ENCODE measurements at places on chromosomes 2 and 18. TPM values are rescaled to one million over a fixed set of nuclear protein-coding genes. Genes with fewer than 3 reads are reported as not detected.

SPATS2L gene
- 31.4 TPM for total RNA-seq

DNA sequence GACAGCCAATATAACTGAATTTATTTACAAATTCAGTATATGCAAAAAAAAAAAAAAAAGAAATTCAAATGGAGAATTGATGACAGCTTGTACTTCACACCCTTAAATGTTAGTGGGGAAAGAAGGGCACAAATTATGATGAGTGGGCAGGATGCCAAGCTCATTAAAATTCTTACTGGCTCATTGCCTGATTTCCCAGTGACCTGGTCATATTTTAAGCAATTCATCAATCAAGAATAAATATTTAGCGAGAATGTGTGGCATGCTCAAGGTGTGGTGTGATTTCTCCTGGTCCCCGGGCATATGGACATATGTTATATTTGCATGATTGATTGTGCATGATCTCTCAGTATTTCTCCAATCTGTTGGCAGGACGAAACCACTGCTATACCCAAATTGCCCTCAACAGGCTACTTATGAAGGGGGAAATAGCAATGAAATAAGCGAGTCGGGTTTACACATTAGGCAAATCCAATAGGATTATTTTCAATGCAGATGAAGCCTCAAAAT is 883.0 kb downstream of the LRRTM4 start:
- no peak overlapping the region for H3K4me3 ChIP-seq
- no peaks in the 10 kb centered on the region for H3K36me3 ChIP-seq

GRCh38 chr2:139918982-139919381 is 1138.8 kb upstream of the NXPH2 start:
- no peak overlapping the region for H3K4me3 ChIP-seq
- no peaks in the 10 kb centered on the region for H3K27me3 ChIP-seq
- DNase-seq: no peak
- H3K36me3 ChIP-seq: no peaks in the 10 kb centered on the region

HOXD12 gene
- total RNA-seq: not detected

FASTKD2 gene
- total RNA-seq: 16.0 TPM

- no peaks in the 10 kb centered on the region for H3K36me3 ChIP-seq
- H3K4me3 ChIP-seq: no peak overlapping the region
- H3K27ac ChIP-seq: no peak overlapping the region
- no peaks in the 10 kb centered on the region for H3K27me3 ChIP-seq
- DNase-seq: no peak
- H3K4me1 ChIP-seq: no peaks in the 10 kb centered on the region
Measured at GRCh38 chr2:204122425-204122824, 185.9 kb downstream of the ICOS start.

RGPD4 gene
- total RNA-seq: not detected

GRCh38 chr18:79692056-79692455 is 12.5 kb downstream of the CTDP1 start:
- no peaks in the 10 kb centered on the region for H3K36me3 ChIP-seq
- H3K27ac ChIP-seq: no peak overlapping the region
- no peaks in the 10 kb centered on the region for H3K27me3 ChIP-seq
- no peak overlapping the region for H3K4me3 ChIP-seq

GRCh38 chr18:31010601-31011000 is 31.9 kb downstream of the DSC3 start:
- no peak overlapping the region for H3K27ac ChIP-seq
- no peak overlapping the region for H3K4me3 ChIP-seq
- no peak for DNase-seq
- H3K27me3 ChIP-seq: no peaks in the 10 kb centered on the region

- no peak overlapping the region for H3K4me3 ChIP-seq
- DNase-seq: no peak
- H3K4me1 ChIP-seq: no peaks in the 10 kb centered on the region
- peaks cover 8% of the 10 kb centered on the region for H3K27me3 ChIP-seq
- no peak overlapping the region for H3K27ac ChIP-seq
- H3K36me3 ChIP-seq: no peaks in the 10 kb centered on the region
Measured at GRCh38 chr18:6557770-6558248, 143.1 kb upstream of the L3MBTL4 start.

- no peaks in the 10 kb centered on the region for H3K36me3 ChIP-seq
- no peaks in the 10 kb centered on the region for H3K4me1 ChIP-seq
- H3K4me3 ChIP-seq: no peak overlapping the region
- DNase-seq: no peak
- no peaks in the 10 kb centered on the region for H3K27me3 ChIP-seq
Measured at GRCh38 chr2:182318466-182319220, 108.2 kb downstream of the PDE1A start.

DNA sequence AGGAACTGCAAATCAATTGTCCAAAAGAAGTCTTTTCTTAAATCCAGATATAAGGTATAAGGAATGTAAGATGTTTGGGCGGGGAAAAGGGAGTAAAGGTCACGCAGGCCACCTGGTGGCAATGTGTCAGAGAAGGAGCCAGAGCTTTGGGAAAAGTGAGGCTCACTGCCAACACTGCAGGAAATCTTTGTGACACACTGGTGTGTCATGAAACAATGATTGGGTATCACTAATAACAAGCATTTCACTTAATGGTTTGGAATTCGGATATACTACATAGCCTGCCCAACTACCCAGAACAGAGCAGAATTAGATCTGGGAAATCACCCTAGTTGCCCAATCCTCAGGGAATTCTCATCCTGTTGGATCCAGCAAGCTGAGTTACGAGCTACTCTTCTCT is 61.0 kb downstream of the RBMS1 start:
- no peak overlapping the region for H3K27ac ChIP-seq
- no peaks in the 10 kb centered on the region for H3K27me3 ChIP-seq
- no peaks in the 10 kb centered on the region for H3K36me3 ChIP-seq
- no peak for DNase-seq

GRCh38 chr2:4219101-4219500 is 515.7 kb downstream of the DCDC2C start:
- peaks cover 3% of the 10 kb centered on the region for H3K27me3 ChIP-seq
- no peak overlapping the region for H3K4me3 ChIP-seq
- no peaks in the 10 kb centered on the region for H3K36me3 ChIP-seq
- H3K27ac ChIP-seq: no peak overlapping the region
- no peak for DNase-seq

DNA sequence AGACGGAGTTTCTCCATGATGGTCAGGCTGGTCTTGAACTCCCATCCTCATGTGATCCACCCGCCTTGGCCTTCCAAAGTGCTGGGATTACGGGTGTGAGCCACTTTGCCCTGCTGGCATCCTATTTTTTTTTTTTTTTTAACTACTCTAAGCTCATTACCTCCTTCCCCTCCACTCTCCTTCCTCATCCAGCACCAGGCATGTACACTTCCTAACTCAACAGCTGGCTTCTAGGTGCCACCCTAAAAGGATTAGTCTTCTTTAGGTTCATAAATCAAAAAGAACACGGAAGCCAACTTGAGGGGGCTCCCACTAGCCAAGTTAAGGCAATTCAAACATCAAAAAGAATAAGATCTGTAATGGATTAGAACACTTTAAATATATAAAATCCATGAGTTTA is 70.6 kb upstream of the TEX51 start:
- no peak overlapping the region for H3K27ac ChIP-seq
- H3K4me3 ChIP-seq: no peak overlapping the region
- DNase-seq: no peak
- no peaks in the 10 kb centered on the region for H3K36me3 ChIP-seq

TLX2 gene
- total RNA-seq: not detected

GRCh38 chr2:25418944-25419677 is 77.4 kb upstream of the DNMT3A start:
- H3K27me3 ChIP-seq: no peaks in the 10 kb centered on the region
- no peak overlapping the region for H3K4me3 ChIP-seq
- peaks cover 2% of the 10 kb centered on the region for H3K36me3 ChIP-seq
- no peak overlapping the region for H3K27ac ChIP-seq

RAD51AP2 gene
- 0.25 TPM for total RNA-seq

DNA sequence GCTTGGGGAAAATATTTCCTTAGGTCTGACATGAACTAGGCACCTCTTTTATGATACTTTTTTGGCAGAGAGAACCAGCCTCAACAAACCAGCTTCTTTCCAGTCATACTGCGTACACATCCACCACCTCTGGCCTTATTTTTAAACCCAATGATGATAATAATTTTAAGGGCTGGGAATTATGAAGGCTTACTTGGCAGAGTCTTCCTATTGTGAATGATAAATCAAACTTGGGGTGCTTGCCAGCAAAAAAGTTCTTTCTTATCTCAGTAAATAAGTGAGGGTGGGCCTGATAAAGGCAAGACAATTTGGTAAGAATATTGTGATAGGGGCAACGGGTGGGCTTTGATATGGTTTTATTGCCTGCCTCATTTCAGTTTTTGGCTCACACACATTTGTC is 1230.2 kb upstream of the ZEB2 start:
- H3K27ac ChIP-seq: no peak overlapping the region
- H3K4me1 ChIP-seq: no peaks in the 10 kb centered on the region
- no peaks in the 10 kb centered on the region for H3K36me3 ChIP-seq
- H3K4me3 ChIP-seq: no peak overlapping the region
- no peaks in the 10 kb centered on the region for H3K27me3 ChIP-seq
- DNase-seq: no peak

DNA sequence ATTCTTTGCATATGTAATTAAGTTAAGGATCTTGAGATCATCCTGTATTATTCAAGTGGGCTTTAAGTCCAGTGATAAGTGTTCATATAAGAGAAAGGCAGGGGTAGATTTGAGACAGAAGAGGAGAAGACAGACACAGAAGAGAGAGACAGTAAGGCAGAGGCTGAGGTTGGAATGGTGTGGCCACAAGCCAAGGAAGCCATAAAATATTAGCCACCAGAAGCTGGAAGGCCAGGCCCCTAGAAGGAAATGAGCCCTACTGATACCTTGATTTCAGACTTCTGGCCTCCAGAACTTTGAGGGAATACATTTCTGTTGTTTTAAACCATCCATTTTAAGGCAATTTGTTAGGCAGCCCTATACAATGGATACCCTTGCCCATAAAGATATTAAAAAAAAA is 66.9 kb upstream of the DLX2 start:
- DNase-seq: no peak
- no peak overlapping the region for H3K27ac ChIP-seq
- H3K4me3 ChIP-seq: no peak overlapping the region

GRCh38 chr2:128685841-128686496 is 367.3 kb upstream of the HS6ST1 start:
- no peak overlapping the region for H3K27ac ChIP-seq
- H3K4me1 ChIP-seq: no peaks in the 10 kb centered on the region
- no peaks in the 10 kb centered on the region for H3K27me3 ChIP-seq
- no peak for DNase-seq

DNA sequence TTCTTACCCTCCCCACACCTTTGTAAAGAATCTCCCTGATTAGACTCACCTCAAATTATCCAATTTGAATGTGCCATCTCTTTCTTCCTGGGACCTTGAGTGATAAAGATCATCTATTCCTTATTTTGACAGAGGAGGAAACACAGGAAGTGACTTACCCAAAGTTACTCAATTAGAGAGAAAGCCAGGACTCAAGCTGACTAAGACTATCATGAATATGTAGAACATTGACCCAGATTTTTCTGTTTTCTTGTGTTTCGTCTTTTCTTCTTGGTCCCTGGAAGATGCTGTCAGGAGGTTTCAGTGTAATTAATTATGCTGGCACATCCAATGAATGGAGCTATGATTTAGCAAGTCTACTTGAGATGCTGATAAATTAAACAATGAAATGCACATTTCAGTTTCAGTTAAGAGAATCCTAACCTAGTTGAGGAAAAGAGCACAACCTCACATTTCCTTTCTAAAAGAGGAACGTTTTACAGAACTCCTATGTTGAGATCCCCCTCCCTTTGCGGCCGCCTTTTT is 380.4 kb downstream of the CLIP4 start:
- DNase-seq: no peak
- H3K36me3 ChIP-seq: no peaks in the 10 kb centered on the region
- H3K27ac ChIP-seq: no peak overlapping the region
- H3K27me3 ChIP-seq: no peaks in the 10 kb centered on the region

NR4A2 gene
- total RNA-seq: 0.23 TPM

SERPINB4 gene
- total RNA-seq: not detected

GRCh38 chr2:241780939-241781569 is 4.4 kb downstream of the GAL3ST2 start:
- DNase-seq: no peak
- no peaks in the 10 kb centered on the region for H3K36me3 ChIP-seq
- no peaks in the 10 kb centered on the region for H3K27me3 ChIP-seq
- peaks cover 8% of the 10 kb centered on the region for H3K4me1 ChIP-seq

PTGR3 gene
- 6.8 TPM for total RNA-seq

DNA sequence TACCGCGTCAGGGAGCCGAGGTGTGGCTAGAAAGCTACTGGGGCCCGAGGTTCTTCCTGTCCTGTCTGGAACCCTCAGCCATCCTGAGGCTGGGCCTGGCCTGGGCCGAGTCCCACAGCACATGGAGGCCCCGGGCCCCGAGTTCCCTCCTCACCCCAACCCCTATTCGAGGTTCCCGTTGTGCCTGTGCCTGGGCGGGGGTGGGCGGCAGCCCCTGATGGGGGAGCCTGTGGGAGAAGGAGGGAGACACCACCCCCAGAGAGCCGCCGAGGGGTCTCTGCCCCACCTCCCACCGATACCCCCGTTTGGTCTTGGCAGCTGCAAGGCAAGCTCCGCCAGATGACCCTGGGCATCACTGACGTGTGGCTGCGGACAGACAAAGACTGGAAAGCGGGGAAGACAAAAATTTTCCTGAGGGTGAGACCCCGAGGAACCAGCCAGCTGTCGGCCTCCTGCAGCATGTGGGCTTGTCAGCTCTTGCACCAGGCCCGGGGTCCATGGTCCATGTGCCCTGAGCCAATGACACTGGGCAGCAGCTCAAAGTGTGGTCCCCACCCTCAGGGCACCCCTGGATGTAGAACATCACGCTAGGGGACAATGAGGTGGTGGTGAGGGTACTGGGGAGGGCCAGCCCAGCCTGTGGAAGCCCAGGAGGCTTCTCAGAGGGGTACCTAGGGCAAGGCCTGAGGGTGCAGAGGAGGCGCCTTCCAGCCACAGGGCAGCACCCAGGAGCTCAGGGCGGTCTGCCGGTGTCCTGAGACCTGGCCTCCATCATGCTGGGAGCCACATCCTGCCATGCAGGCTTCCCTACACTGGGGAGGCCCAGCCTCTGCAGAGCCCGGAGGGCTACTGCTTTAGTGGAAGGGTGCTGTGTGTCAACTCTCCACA is 52.5 kb upstream of the GPR17 start:
- no peaks in the 10 kb centered on the region for H3K4me1 ChIP-seq
- H3K27me3 ChIP-seq: no peaks in the 10 kb centered on the region
- no peak for DNase-seq
- no peaks in the 10 kb centered on the region for H3K36me3 ChIP-seq
- H3K4me3 ChIP-seq: no peak overlapping the region
